T1000 (cell line): ENCODE measurements at places on chromosomes 6 and 20.

DNA sequence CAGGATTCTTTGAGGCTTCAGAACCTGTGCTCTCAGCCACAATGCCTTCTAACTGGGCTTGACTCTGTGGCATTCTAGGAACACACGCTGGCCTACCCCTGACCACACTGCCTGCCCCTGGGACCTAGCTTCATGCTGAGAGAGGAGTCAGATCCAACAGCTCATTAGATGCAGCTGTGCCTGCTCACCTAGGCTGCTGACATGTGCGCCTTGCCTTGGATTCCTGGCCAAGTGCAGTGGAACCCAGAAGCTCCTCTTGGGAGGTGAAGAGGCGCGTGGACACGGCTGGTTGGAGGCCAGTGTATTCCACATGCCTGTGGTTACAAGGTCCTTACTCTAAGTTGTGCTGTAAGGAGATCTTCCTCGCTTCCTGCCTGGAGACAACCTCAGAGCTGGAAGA lies 24.7 kb upstream of the KCNK16 start:
- no peak for DNase-seq

DNA sequence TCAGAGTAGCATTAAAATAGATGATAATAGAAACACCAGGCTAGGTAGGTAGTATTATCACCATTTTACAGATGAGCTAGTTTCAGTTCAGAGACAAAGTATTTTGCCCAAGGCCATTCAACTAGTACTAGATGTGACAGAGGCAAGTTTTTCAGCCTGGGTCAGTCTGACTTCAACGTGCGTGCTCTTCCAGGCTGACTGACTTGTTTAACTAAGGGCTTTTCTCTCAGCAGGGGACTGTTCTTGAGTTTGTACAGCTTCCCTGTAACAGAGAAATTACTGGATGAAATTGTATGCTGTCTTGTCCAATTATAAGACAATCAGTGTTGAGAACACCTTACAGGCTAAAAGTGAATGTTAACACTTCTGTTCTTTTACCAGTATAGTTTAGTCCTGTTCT lies 333.5 kb upstream of the MAN1A1 start:
- no peak for DNase-seq

DNA sequence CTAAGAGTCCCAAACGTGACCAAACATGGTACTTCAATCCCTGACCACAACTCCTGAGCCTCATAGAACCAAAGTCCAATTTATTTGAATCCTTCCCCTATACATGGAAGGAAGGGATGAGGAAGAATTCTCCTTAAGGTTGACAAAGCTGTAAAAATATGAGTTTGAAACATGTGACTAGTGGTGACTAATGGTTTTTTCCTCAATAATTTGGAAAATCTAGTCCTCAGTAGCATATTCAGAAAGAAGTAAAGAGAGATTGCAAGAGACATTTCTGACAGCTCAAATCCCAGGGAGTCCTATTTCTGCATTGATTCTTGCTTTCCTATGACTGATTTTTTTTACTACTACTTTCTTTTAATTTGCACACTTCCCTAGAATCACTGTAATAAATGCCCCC lies 443.7 kb downstream of the FRK start:
- DNase-seq: no peak

DNA sequence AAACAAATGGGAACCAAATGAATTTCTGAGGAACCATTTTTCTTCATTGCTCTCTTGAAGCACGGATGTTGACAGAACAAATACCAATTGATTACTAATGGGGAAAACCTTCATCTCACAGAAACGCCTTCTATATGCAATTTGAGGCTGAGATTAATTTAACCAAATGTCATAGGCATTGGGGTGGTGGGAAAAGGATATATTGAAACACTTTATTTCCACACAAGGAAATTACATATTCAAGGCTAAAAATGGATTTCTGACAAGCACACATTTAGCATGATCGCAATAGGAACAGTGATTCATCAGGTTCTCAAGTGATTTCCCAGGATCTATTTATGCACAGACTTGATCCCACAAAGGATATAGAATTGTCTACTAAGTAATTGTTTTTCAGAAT lies 88.9 kb downstream of the COL12A1 start:
- no peak for DNase-seq

DNA sequence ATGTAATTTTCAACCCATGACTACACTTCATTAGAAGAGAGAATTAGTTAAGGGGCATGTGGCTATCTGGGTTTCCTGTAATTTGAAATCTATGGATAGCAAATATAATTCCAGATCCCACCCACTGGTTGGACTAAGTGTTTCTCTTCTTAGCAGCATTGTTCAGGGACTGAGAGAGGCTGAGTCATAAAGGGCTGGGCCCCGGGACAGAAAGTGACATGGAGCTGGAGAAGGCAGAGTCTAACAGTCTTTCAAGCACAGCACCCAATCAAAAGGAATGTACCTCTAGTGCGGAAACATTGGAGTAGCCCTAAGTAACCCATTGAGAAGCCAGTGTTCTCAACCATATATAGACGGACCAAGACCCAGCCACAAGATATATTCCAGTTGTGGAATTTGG lies 363.9 kb downstream of the DHX35 start:
- DNase-seq: no peak

DNA sequence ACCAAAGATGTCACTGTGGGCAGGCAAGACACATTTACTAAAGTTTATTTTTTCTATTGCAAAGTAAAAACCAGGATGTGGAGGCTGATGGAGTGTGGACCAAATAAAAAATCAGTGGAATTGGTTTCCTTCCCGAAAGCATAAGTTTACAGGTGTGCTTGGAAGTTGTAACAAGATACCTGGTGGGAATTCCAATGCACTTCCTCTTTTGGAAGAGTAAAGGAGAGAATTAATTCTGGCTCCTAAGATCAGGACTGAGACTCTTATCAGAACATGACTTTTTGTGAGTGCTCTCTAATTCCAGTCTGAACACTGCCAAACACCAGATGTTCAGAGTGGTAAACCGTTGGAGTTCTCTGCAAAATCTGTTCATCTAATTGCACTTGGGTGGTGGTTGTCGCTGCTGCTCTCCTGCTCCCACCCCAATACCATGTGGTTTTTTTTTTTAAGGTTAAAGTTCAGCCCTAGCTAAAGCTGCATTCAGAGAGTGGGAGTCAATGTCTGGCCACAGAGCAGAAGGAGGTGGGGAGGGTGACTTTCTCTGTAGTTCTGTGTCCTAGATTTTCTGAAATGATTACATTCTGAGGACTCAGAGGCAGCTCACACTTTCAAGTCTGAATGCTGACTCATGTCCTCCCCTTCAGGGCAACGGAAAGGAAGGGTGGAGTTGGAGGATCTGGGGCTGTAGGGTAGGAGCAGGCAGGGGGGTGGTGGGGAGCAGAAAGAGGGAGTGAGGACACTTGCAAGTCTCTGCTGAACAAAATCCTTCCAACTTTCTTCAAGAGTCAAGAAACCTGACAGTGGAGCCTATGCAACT lies 275.8 kb upstream of the PRDM1 start:
- peak; percentile 59 for DNase-seq

- no peak for DNase-seq
Measured at GRCh38 chr6:154039231-154039842, at the start of gene OPRM1. TSS of gene OPRM1 (plus strand) at chr6:154039240. CDS start at chr6:154039545, 305 bp downstream.

DNA sequence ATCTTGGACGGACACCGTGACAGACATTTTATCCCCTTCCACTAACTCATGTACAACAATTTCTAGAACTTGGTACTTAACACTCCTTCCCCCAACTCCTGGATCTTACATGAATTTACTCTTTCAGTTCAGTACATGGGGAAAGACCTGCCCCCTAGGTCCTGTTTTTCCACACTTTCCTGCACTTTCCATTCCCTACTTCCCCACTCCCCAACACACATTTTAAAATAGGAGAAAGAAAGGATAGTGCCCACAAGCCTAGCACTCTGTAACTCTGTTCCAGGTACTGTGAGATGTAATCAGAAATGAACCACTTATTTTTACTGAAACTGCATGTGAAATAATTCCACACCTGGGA lies 1.3 kb downstream of the ADGRG6 start:
- no peak for DNase-seq

DNA sequence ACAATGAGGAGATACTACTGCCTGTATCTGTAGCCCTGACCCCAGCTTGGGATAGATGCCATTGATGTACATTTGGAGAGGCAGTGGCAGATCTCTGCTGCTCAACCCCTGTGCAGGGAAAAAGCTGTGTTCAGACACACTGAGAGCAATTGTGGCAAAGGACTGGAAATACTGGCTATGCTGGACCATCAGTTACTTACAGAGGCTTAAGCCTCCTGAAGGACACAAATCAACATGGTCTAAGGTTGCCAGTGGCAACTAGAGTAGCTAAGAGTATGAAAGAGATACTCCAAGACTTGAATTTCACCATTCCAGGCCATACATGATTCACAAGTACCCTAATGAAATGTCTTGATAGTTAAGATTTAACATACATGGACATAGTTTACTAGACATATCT lies 32.4 kb upstream of the ENPP4 start:
- no peak for DNase-seq

DNA sequence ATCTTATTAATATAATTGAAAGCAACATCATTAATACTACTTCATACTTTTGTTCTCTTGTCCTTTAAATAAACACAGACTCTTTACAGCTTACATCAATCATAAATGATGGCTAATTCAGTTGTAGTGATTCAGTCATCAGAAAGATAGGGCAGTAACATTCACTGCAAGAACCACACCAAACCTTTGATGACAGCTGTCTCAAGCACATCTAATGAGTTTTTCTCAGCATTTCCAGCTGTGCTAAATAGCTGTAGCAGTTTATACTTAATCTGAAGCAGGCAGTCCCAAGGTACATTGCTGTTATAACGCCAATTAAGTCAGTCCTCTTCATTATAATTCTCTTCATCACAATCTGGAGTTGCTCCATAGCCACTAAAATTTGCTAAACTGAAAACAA lies 45.7 kb downstream of the PREP start:
- DNase-seq: no peak

- DNase-seq: no peak
Measured at GRCh38 chr20:24419786-24420185, 49.6 kb upstream of the SYNDIG1 start.

GRCh38 chr6:71079677-71080076 lies 122.8 kb upstream of the B3GAT2 start:
- no peak for DNase-seq

DNA sequence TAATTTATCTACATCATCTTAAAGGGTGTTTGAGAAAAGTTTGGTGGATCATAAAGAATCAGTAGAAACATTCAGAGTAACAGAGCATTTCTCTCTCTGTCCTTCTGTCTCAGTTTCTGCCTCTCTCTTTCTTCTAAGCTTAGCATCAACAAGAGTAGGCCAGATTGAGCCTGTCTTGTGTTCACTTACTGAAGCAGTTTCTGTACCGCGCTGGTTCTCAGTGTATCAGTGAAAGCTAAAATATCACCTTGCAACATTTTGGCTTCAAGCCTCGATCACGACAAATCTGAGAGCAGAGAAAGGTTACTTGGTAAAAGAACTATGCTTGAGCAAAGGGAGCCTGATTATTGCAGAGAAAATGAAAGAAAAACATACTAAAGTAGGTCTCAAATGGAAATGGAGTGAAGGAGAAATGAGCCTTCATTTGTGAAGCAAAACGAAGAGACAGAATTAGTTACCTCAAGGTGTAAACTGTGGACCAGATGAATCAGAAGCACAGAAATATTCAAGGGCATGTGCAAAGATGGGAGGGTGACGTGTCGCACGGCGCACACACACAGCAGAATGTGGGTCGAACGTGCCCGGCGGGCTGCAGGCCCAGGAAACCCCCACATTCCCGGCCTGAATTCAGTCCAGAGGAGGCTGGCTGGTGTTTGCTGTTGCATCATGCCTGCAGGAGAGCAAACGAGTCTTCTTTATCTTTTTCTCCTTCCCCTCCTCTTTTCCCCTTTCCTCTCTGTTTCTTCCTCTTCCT lies 509.3 kb downstream of the QKI start:
- DNase-seq: no peak

GRCh38 chr20:32847964-32848363 lies 10.8 kb upstream of the EFCAB8 start:
- no peak for DNase-seq

- no peak for DNase-seq
Measured at GRCh38 chr6:42984924-42985475, 630 bp downstream of the PPP2R5D start.

DNA sequence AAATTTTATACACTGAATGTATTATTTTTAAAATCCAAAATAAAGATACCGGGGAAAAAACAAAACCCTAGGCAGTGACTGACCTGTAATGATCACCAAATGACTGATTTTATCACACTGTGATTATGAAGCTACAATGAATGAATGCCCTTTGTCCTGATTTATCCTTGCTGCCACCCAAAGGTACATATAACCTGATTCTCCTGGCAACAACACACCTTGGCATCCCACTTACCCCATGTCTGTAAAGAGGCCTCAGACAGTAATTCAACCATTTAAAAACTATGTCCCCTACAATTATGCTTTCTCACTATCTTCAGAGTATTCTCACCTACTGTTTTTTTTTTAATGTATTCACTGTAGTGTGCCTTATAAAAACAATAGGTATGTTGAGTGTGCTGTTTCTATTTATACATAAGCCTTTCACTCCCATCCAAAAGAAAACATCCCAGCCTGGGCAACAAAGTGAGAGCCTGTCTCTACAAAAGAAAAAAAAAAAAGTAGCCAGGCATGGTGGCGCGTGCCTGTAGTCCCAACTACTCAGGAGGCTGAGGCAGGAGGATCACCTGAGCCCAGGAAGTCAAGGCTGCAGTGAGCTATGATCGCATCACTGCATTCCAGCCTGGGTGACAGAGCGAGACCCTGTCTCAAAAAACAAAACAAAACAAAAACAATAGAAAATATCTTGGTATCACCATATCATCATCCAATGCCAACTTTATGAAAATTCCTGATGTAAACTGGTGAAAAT lies 21.7 kb downstream of the B4GALT5 start:
- DNase-seq: no peak

DNA sequence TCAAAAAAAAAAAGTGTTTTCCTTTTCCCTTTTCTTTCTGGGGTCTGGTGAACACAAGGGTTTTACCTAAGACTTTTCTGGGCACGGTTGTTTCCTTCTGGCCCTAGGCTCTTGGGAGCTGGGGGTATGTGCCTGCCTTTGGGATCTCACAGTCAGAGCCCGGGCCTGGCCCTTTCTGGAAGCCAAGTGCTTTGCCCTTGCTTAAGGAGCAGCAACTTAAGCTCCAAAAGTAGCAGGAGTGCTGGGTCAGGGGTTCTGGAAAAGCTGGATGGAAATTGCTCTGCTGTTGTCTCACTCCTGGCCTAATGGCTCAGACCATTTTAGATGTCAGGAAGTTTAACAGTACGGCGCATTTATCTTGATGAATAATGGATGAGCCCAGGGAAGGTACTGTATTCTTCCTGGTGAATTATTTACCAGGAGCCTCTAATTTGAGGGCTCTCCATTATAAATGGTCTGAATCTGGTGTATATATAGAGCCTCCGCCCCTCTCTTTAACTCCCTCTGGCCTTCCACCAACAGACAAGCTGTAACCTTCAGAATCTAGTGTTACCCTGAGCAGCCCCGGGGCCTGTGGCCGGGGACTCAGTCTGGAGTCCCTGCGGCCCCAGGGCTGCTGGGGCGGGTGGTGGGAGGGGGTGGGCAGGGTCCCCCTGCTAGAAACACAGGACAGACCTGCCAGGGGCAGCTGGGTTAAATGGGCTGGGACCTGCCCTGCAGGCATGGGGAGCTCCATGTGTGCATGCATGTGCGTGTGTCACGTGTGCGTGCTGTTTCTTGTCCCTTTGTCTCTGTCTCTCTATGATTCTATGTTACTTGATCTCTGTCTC lies 37.5 kb downstream of the PTK7 start:
- DNase-seq: no peak
